ENCODE measurements at places on chromosomes 16 and 17.

DNA sequence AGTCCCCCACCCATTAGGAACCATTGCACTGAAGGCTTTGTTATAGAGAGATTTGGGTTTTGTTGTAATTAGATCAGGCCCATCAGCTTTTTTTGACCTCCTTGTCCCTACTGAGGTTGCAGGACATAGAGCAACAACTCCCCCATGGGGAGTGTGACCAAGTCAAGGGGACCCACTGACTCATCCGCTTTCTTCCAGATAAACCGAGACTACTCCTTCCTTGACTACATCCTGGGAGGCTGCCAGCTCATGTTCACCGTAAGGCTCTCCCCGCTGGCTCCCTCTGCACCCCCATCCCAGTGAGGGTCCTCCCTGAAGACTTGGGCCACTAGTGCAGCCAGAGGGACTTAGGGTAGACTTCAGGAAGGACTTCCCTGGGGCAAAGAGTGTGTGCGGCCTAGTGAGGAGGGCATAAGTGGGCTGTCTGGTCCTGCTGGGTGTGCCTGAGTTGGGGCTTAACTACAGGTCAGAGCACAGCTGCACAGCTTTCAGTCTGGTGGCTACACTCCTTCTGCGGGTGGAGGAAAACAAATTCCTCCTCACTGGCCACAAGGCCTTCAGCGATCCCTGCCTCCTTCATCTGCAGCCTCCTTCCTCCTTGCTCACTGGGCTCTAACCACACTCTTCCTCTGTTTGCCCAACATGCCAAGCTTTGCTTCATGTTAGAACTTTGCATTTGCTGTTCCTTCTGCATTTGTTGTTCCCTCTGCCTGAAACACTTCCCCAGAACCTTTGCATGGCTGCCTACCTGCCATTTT, 31.0 kb downstream of the CPNE2 start:
- DNase-seq: no peak

- DNase-seq: peak; percentile 57
Measured at GRCh38 chr16:11914210-11915113, 1.3 kb downstream of the GSPT1 start.

GRCh38 chr17:55859301-55859795, 108.5 kb downstream of the PCTP start:
- no peak for DNase-seq

DNA sequence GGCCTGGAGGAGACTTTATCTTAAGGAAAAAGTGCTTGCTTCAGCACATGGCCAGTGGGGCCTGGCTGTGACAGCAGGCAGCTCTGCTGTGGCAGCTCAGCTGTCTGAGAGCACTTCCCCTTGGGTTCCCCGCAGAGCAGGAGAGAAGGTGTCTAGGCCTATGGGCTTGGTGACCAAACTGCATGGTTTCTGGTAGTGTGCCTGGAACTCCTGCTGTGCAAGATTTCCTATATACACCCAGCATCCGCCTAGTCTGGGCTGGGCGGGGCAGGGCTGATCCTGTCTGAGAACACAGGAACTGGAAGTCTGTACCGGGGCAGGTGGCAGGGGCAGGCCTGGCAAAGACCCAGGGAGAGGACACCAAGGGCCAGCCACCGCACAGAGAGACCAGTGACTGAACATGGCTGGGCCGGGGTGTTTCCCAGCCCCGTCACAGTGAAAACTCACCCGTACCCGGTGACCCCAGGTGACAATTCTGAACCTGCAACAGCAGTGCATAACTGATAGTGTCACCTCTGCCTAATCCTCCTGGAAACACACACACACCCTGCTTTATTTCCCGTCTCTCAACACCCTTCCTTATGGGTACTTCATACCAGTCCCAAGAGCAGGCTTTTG, 39.3 kb downstream of the CHD9 start:
- peak; percentile 53 for DNase-seq

- no peak for DNase-seq
Measured at GRCh38 chr16:57165938-57166337, 19.9 kb downstream of the PSME3IP1 start.

GRCh38 chr17:4040784-4041183, 76.5 kb upstream of the ATP2A3 start:
- DNase-seq: no peak

DNA sequence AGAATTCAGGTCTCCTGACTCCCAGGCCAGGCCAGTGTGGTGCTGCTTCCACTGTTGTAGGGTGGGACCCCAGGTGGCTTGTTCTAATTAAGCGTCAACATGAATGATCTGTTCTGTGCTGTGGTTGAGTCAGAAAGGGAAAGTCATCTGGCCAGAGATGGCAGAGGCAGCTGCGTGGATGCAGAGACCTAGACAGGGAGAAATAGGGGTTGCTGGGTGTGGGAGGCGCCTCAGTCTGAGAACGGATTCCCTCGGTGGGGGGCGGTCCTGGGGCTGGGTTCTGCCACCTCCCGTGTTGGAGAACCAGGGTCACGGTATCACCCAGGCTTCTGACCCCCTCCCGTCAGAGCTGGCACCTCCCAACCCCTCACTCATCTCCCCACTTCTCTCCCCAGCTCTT, 5.6 kb downstream of the FBRS start:
- no peak for DNase-seq

- no peak for DNase-seq
Measured at GRCh38 chr16:8736123-8736668, 61.2 kb downstream of the TMEM186 start.

DNA sequence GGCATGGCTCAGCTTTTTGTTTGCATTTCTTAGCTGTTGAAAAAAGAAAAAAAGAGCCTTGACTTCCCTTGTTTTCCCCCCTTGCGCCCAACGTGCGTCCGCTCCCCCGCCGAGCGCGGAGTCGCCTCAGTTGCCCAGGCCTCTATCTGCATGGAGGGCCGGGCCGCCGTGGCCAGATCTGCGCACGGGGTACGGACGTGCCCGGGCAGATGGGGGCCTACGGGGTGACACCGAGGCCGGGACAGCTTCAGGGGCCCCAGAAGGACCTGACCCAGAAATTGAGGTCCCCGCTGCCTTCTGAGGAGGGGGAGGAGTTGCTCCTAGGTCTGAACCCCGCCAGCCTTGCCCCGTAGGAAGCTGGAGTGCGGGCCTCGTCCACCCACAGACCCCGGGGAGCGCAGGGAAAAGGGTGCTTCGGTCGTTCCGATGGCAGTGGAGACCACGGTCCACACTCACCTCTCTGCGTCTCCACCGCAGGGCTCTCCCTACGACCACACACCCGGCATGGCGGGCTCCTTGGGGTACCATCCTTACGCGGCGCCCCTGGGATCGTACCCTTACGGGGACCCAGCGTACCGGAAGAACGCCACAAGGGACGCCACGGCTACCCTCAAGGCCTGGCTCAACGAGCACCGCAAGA, 1.5 kb downstream of the IRX5 start:
- no peak for DNase-seq

- peak; percentile 94 for DNase-seq
Measured at GRCh38 chr17:33435721-33436301, 142.7 kb upstream of the ASIC2 start.

DNA sequence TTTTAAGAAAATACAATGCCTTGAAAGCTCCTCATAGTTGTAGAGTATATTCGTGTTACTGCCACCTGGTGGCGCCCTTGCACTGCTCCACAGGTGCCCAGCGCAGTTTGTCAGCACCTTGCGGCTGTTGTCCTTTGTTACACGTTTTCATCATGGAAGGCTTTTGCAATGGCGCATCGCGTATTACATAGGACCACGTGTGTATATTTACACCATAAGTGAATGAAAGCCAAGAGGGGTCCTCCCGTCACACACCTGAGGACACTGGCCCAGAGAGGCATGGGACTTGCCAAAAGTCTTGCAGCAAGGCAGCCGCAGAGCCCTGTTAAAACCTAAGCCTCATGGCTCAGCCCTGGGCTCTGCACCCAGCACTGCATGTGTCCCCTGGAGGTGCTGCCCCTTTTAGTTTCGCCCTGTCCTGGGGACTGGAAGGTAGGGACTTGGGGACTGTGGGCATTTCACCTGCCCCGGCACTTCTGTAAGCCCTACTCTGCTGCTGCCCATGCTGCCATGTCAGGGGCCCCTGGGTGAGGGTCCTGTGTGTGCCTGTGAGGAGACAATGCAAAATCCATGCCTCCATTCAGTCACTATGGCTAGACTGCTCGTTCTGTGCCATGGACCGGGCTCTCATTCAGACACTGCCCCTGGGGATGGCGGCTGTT, 24.3 kb downstream of the POLR3E start:
- peak; percentile 76 for DNase-seq

- no peak for DNase-seq
Measured at GRCh38 chr17:78089576-78090281, 38.8 kb downstream of the TMC6 start.

DNA sequence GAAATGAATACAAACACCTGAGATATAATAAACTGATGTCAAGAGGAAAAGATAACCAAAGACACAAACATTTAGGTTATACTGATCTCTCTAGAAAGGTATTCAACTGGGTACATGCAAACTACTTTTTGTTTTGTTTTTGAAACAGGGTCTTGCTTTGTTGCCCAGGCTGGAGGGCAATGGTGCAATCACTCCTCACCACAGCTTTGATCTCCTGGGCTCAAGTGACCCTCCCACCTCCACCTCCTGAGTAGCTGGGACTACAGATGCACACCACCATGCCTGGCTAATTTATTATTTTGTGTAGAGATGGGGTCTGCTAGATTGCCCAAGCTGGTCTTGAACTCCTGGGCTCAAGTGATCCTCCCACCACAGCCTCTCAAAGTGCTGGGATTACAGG, 38.1 kb downstream of the TEKT5 start:
- DNase-seq: no peak

GRCh38 chr16:74582970-74583369, 23.9 kb downstream of the GLG1 start:
- no peak for DNase-seq

DNA sequence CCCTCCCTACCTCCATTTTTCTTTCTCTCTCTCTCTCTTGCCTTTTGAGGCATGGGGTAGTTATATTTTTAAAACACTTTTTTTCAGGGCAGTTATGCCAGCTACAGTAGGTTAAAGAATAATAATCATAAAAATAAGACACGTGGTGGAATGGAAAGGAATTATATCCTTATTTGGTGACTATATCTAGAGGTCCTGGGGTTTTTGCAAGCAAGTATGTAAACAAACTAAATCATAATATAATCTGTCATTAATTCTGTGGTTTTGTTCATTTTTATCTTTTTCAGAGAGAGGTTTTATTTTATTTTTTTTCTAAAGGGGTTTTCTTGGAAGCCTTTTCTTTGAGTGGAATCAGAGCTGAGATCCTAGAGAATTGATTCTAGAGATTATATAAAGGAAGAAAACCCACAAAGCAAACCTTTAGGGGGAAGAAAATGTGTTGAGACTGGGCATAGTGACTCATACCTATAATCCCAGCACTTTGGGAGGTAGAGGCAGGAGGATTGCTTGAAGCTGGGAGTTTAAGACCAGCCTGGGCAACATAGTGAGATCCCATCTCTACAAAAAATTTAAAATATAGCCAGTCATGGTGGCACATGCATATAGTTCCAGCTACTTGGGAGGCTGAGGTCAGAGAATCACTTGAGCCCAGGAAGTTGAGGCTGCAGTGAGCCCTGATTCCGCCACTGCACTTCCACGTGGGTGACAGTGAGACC, 53.2 kb downstream of the NQO1 start:
- DNase-seq: no peak

DNA sequence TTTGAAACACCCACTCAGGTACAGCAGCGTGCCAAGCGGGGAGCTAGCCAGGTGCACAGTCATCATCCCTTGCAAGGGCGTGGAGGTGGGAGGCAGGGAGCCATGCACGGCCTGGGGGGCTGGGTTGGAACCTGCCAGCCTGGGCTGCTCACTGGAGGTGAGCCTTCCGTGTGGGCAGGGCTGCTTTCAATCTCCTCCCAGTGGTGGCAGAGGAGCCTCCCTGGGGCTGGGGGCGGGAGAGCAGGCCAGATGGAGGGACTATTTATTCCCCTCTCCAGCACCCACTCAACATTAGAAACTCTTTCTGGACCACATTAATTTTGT, 90.3 kb downstream of the KATNIP start:
- DNase-seq: peak; percentile 66

- no peak for DNase-seq
Measured at GRCh38 chr16:73378471-73378870, 330.5 kb upstream of the ZFHX3 start.

DNA sequence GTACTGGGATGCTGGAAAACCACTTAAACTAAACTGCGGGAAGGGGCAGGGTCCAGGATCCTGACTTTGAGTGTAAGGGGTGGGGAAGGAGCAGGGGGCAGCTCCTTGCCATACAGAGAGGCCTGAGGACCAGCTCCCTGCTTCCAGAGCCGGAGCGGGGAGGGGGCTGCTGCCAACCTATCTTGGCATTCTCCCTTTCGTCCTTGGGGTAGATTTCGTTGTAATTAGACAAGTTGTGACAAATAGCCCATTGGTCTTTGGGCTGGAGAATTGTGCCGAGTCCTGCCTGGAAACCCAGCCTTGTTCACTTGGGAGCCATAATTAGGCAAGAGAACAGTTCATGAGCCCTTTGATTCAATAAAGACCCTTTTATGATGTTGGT, 175.5 kb downstream of the RAB11FIP4 start:
- no peak for DNase-seq

DNA sequence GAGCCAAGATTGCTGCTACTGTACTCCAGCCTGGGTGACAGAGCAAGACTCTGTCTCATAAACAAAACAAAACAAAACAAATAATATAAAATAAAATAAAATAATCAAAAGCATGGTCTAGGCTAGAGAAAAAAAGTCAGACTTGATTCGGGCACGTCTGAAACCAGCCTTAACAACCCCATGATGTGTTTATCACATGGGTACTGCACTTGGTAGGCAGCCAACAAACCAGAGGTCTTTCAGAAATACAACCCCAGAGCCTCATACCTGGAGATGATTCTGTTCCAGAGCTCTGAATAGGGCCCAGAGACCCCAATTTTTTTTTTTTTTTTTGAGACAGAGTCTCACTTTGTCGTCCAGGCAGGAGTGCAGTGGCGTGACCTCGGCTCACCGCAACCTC, 9.6 kb upstream of the HAPSTR1 start:
- DNase-seq: no peak

- no peak for DNase-seq
Measured at GRCh38 chr17:66701462-66701861, 133.5 kb upstream of the CACNG5 start.

DNA sequence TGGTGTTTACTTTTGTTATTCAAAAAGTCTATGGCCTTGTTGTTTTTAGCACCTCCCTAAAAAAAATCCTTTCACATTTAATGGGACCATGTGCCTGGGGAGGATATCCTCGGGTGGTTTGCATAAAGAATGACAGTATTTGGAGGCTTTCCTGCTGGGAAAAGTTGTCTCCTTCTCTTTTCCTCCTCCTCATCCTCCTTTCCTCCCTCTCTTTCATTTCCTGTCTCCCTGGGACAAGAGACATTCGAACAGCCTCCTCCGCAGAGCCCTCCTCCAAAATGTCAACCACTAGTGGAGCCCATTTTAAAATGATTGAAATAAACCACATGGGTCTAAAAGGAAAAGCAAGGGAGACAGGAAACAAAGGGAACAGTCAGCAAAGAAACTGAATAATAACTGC, 67.4 kb downstream of the MYH13 start:
- DNase-seq: no peak

GRCh38 chr16:51355875-51356274, 204.8 kb upstream of the SALL1 start:
- DNase-seq: no peak
